ENCODE measurements at places on chromosomes 1 and 21.

- DNase-seq = no peak
Measured at GRCh38 chr1:229122606-229123005, 148.3 kb upstream of the RAB4A start.

- DNase-seq = no peak
Measured at GRCh38 chr1:154821083-154821482, 49.0 kb downstream of the KCNN3 start.

DNA sequence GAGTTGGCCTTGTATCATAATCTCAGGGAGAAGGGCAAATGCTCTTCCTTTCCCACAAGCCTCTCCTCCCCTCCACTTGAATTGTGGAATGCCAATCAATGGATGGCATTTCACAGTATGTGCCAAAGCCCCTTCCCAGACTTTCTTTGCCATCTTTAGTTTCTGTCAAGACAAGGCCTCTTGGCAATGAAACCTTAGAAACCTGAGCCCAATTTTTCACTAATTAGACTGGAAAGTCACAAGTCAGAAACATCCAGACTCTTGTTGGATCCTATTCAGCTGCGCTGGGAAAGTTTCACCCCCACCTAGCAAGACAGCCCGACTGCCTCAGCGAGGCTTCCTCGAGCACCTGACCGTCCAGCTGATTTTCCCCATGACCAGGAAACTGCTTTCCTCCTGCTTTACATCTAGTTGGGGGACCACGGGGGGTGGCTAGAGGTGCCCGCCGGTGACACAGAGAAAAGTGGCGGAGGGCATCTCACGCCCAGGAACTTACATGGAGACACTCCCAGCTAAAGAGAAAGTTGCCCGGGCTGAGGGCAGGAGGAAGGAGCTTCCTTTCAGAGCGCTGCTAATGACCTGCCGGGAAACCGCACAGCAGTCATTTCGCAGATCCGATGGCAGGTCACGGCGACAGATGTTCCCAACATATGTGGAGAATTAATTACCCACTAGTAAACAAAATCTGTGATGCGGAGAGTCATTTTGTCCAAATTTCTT is 302.6 kb upstream of the RRP15 start:
- DNase-seq = no peak

GRCh38 chr1:116819081-116819480 is 64.9 kb downstream of the CD2 start:
- DNase-seq = no peak

GRCh38 chr1:61609040-61609439 is 115.9 kb downstream of the TM2D1 start:
- no peak for DNase-seq

Measured in effector memory CD4-positive, alpha-beta T cell (primary cell).